ENCODE measurements at places on chromosomes 2 and 18.

DNA sequence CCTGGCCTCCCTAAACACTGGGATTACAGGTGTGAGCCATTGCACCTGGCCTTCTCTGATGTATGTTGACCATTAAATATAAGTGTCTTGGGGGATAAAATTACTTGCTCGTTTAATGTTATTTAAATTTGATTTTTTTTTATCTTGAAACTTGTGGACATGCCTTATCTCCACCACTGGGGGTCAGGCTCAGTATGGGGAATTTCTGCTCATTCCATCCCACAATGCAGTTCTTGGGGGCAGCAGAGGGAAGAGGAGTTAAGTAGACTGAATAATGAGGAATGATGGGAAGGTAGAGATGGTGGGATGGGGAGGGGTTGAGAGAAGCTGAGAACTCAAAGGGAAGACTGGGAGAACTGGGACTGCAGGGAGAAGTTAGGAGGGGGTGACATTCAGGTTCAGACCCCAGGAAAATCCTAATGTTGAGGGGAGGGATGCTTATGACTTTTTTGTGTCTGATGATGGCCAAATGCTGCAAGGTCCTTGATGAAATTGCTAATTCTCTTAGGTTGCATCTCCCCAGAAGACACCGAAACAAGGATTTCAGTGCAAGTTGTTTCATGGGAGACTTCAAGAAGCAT lies 174.2 kb downstream of the MIB1 start:
- no peak for DNase-seq

DNA sequence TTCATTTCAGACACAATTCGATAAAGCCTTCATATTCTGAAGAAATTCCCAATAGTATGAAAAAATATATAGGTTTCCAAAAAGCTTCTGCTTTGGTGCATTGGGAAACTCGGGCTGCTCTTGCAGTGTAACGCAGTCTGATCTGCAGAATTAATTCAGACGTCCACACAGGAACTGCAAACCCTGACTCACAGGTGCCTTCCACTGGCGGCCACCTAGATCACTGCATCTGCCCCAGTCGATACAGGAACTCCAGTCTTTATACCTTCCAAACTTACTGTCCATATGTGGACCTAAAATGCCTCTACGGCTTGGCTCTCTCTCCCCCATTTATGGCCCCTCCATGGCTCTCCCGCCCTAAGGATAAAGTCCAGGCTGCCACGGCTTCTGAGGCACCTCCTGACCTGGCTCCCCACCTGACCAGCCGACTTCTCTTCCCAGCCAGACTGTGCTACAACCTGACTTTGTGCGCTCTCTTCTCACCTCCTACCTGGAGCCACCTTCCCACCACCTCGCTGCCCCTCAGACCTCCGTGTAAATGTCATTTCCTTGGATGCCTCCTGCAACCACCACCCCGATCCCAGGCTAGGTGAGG lies 39.7 kb downstream of the L3MBTL4 start:
- DNase-seq, result no peak

DNA sequence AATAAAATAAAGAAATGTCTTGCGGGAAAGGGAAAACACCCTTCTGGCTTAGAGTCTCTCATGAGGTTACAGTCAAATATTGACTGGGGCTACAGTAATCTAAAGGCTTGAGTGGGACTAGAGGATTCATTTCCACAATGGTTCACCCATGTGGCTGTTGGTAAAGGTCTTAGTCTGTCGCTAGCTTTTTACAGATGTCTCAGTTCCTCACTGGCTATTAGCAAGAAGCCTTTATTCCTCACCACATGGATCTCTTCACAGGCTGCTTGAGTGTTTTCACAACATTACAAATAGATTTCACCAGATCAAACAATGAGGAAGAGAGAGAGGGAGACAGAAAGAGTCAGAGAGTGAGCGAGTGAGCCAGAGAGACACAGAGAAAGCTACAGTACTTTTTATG lies 8.3 kb upstream of the ZC3H15 start:
- no peak for DNase-seq

DNA sequence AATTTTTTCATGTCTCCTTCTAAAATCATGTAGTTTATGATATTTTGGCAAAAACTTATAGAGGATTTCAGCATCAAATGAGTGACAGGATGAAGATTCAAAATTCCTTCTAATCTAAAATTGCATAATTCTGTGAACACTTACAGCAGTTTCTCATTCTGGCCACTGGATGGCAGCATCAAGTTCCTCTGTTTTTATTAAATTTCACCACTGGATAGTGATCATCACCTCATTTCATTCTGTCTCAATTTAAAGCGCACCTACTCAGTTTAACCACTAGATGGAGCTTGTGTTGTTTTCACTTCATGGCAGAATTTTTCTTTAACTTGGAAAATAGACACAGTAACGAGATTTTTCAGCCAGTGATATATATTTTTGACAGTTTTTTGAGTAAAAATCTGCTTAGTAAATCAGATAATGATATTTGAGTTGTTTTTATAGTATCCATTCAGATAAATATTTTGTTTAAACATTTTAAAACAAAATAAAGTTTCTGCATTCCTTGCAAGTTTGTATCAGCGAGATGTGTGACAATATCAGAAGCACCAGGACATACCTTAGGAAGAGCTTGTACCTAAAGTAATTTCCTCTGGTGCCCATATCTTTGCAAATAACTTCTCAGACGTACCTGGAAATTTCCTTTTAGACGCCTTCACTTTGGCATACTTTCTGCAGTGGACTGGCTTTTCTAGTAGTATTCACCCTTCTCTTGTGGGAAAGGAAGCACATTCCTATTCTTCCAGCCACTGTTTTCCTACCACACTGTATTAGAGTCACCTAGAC lies 94.7 kb upstream of the ARHGAP15 start:
- DNase-seq, result peak; percentile 51

DNA sequence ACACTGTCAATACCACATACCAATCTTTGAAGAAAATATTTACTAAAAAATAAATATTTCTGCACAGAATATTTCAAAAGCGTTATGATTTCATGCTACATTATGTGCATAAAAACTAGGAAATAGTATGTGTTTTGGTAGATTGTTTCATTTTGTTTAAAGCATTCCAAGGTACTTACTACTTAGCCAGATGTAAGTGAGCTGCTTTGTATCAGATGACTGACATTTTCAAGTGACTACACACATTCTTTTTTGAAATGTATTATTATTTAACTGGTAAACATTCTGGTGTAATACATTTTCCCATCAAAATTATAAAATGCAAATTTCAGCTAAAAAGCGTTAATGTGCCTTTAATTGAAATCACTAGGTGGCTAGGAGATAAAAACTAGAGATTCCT lies 21.5 kb downstream of the GCA start:
- no peak for DNase-seq

DNA sequence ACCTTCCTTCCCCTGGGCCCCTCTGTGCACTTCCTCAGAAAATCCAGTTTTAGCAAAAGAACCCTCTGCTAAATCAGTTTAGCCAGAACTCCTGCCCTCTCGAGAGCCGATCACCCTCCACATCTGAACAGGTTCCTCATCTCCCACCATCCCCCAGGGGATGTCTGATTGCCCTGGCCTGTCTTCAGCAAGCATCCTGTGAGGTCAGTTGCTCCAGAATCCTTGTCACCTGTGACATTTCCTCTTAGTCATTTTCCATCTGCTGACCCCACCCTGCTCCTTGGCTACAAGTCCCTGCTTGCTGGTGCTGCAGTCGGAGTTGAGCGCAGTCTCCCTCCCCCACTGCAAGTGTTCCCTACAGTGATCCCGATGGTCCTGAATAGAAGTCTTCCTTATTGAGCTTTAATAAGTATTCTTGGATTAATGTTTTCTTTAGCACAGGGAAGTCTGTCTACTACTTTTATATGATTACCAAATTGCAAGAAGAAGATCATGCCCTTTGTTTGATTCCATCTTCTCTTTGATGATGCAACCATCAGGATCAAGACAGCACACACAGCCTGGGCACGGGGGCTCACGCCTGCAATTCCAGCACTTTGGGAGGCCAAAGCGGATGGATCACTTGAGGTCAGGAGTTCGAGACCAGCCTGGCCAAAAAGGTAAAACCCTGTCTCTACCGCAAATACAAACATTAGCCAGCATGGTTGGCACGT lies 30.9 kb upstream of the UBE2F start:
- no peak for DNase-seq

- peak; percentile 23 for DNase-seq
These were observed 90.5 kb downstream of the LAMA3 start for GRCh38 chr18:23779696-23780303.

DNA sequence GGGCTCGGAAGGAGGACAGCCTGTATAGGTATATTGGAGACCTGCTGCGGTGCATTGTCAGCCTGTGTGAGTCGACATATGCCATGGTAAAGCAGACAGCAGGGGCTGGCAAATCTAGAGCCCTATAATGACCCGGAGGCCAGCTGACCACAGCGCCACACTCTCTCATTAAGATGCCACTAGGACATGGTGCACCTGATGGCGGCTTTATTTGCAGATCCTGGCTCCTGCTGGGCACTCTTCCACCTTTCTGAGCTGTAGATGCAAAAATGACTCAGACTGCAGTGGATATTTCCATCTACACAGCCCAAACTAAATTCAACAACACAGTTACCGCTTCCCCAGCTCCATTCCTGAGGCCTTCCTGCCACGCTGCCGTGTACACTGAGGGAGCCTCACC lies 389.9 kb downstream of the TNS1 start:
- no peak for DNase-seq
